ENCODE measurements at places on chromosomes 5 and 9.

GRCh38 chr5:97422678-97423077, 239.6 kb upstream of the RIOK2 start:
- DNase-seq, result no peak

DNA sequence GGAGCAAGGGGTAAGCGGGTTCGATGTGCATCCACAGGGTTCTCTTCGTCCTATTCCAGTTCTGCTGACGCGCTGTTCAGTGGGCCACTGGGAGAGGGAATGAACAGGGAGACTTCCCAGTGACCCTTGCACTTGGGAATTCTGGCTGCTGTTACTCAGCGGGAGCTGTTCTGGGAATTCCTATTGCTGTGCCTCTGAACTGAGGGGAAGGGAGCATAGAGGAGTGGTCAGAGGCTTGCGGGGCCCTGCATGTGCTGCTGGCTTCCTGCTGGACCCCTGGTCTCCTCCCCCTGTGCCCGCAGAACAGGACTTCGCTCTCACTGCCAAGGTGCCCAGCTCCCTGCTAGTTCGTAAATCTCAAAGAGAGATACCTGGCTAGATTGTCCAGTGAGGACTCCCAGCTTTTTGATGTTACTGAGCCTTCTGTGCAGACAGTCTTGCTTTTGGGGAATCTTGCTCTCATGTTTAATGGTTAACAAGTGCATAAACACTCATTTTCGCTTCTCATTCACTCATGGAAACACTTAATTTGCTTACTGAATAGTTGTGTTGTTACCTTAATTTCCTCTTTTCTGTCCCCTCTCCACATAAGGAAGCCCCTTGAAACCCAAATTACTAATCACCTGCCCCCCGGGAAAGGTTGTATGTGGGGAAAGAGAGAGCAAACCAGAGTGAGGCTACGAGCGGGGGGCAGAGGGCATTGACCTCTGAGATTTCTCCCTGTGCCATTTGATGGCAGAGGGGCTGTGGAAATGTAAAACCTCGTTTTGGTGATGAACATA, 5.9 kb downstream of the TRIO start:
- DNase-seq, result no peak

DNA sequence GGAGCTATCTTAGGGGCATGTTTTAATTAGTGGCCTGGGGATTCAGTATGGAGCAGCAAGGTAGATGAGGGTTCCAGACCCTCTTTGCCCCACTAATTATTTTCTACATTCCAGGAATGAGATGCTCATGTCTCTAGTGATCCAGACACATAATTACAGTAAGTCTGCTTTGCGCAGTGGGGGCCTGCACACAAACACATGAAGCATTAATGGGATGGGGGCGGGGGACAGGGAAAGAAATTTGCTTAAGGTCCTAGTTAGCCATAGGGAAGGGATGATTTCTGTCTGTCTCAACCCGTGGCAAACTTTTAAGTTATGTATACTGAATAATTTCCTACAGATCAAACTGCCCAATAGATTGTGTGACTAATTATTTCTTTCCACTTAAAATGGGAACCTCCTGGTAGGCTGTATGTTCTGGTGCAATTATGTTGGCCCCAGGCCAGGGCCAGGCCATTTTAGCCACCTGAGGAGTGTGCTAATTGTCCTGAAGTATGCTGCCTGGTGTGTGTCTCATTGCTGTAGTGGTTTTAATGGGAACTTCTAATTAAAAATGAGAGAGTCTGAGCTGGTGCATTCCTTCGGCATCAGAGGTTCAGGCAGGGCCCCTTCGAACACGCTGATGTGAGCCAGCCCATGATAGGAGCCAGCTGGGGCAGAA, 134.4 kb downstream of the PTTG1 start:
- DNase-seq, result no peak

DNA sequence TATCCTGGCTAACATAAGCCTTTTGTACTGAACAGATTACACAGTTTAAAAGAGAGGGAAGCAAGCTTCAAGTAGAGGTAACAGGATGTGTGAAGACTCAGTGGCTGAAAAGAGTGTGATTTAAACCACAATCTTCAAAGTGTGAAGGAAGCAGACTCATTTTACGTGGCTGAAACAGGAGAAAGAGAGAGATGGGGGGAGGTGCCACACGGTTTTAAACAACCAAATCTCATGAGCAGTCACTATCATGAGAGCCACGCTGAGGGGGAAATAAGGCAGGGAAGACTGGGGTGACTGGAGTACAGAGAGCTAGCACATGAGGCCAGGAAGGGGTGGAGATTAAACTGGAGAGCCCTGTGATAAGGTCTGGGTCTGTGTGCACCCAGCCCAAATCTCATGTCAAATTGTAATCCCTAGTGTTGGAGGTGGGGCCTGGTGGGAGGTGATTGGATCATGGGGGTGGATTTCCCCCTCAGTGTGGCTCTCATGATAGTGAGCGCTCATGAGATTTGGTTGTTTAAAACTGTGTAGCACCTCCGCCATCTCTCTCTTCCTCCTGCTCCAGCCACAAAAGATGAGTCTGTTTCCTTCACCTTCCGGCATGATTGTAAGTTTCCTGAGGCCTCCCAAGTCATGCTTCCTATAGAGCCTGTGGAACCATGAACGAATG, 318.6 kb upstream of the CD180 start:
- DNase-seq, result no peak

GRCh38 chr9:121278477-121279261, 10.7 kb downstream of the GSN start:
- no peak for DNase-seq

GRCh38 chr9:908536-909205, 67.2 kb downstream of the DMRT1 start:
- DNase-seq, result no peak

DNA sequence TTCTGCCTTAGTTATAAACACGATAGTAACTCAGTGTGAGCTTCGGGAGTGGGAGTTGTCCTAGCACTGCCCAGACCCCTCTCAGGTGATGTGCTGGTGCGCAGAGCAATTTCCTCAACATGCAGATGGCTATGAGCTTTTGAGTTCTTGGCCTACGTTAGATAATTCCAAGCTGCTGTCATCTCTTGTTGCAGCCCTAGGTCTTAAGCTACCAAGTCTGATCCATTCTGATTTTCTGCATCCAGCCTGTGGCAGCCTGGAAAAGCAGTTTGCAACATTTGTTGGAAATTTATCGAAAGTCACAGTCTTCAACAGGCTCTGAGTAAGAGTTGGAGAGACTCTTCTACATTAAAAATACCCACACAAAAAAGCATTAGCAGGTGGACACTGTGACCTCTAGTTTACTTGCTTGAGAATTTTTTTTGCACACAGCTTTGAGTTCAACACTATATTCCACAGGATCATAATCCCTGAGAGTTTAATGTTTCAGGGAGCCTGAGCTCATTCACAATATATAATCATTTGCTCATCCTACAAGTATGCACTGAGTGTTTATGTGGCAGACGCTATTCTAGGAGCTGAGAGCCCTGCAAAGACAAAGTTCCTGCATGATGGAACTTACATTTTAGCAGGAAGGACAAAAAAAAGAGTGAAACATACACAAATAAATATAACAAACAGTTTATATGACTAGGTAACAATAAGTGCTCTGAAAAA, 91.6 kb downstream of the UBE2QL1 start:
- no peak for DNase-seq

- DNase-seq, result no peak
These were observed 81.9 kb downstream of the DMRTA1 start for GRCh38 chr9:22528485-22528884.

DNA sequence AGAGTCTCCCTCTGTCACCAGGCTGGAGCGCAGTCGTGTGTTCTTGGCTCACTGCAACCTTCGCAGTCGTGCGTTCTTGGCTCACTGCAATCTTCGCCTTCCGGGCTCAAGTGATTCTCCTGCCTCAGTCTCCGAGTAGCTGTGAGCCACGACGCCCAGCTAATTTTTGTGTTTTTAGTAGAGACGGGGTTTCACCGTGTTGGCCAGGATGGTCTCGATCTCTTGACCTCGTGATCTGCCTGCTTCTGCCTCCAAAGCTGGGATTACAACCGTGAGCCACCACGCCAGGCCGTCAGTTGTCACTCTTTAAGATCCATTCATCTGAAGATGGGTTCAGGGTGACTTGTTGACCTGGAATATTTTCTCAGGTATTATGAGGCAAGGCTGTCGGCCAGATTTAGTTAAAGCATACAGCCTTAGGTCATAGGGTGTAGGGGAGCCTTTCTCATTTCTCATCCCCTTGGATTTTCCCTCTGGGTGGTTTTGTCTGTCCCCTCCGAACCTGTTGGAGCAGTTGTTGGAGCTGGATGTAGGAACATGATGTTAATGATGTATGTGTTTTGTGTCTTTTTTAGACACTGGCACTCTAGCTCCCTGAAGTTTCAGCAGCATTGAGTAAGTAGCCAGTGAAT, 1.6 kb downstream of the SLC22A5 start:
- DNase-seq, result no peak

DNA sequence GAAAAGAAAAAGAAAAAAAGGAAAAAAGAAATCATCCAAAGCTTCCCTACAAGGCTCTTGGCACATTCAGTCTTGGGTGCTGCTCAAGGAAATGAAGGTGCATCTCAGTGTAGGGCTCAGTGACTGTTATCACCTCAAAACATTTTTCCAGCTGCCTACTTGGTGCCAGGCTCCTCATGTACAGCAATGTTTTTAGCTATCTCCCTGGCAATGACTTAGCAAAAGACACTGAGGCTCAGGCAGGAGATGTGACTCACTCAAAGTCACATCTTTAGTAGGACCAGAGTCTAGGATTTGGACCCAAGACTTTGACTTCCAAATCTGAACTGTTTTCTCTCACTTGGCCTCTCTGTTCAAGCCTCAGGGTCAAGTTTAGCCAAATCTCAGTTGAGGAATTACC, 264.2 kb downstream of the CRB2 start:
- no peak for DNase-seq

- DNase-seq, result no peak
These were observed 438 bp downstream of the SOX30 start for GRCh38 chr5:157651623-157652376.

GRCh38 chr5:151406322-151406947, 41.0 kb upstream of the SLC36A1 start:
- no peak for DNase-seq

- no peak for DNase-seq
These were observed 413.3 kb upstream of the IRX1 start for GRCh38 chr5:3182133-3182876.

DNA sequence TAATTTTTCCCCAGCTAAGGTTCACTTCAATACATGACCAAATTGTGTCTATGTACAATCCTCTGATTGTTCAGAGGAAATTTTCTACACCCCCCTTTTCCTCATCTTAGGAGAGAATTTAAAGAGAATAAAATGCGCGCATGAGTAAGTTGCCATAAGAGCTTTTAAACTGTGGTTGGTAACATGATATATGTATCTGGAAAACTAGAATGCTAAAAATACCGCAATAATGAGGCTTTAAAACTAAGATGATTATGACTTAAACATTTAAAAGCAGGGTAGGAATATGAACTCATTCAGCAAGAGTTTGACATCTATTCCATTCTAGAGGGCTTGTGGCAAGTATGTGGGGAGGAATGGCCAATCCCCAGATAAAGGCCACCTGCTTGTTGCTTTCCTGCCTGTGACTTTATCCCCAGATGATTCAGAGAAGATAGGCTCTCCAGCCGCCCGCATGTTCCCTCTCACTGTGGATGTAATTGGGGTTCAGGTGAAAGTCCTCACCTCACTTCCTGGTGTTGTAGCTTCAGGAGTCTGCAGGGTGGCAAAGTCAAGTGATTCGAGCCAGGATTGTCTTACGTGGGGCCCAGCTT, 26.5 kb upstream of the BASP1 start:
- DNase-seq, result no peak

GRCh38 chr9:24931894-24932293, 386.2 kb upstream of the IZUMO3 start:
- no peak for DNase-seq

DNA sequence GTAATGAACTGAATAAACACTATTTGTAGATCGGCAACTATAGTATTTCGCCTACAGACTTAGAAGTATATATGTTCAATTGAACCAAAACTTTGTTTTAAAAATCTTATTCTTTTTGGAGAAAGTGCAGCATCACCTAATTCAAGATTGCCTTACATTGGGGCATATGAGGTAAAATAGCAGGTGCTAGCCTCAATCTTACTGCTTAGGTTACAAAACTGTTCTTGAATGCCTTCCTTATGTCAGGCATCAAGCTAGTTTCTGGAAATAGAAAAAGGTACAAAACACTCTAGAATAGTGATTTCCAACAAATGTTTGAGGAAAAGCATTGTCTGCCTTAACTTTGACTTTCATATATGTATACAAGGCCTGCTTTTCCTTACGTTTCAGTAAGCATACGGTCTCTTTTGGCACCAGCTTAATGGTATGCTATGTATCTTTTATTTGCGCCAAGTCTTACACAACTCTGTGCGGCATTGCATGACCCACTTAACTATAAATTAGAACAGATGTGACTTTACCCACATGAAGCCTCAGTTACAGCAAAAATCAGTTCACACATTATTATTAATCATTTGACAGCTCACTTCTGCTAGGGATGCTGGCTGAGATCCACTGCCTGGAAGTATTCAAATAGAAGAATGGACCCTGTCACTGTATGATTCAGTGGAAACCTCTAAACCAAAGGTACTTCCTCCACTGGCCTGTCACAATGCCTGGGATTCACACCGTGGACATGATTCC, 174.1 kb downstream of the PRELID2 start:
- DNase-seq, result no peak

GRCh38 chr5:82330530-82331270, 52.5 kb upstream of the RPS23 start:
- no peak for DNase-seq

- no peak for DNase-seq
These were observed 89.9 kb upstream of the MPDZ start for GRCh38 chr9:13369431-13369830.

- DNase-seq, result no peak
These were observed 315.5 kb upstream of the C9orf72 start for GRCh38 chr9:27888661-27889295.

GRCh38 chr5:83035373-83036100, 41.7 kb downstream of the TMEM167A start:
- DNase-seq, result no peak

- no peak for DNase-seq
These were observed 117.6 kb downstream of the FAM170A start for GRCh38 chr5:119746984-119747383.

- DNase-seq, result no peak
These were observed 3.7 kb upstream of the FSD1L start for GRCh38 chr9:105444130-105444529.

DNA sequence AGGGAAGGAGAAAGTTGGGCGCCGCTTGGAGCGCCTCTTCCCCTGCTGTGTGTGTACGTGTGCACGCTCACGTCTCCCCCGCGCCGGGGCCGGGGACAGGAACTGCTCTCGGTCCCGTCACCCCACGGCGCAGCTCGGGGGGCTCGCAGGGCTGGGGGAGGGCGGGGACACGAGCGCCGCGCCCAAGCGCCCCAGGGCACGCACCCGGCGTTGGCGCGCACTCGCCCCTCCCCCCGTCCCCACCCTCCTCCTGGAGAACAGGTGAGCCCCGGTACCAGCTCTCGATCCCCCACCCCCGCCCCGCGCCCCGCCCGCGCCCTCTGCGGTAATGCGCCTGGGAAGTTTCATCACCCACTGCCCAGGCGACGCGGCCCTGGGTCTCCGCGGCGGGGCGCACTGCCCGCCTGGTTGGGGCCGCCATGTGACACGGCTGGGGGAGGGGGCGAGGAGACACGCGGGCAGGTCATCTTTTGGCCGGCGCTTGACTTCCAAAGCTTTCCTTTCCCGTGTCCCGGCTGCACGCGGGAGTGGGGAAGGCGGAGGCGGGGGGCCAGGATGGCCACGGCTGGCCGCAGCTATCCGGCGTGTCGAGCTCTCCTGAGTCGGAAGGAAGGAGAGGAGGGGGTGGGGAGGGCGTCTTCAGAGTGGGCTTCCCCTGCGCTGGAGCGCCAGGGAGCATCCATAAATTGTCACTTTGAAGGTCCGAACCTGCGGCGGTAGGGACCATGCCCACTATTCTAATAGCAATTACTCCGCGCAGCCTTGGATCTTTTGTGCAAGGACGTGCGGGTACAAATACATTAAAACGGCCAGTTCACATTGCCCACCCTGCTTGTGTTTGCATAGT, 1.5 kb upstream of the STC2 start:
- no peak for DNase-seq

Measured in omental fat pad (tissue), 4 donors.